Spleen (tissue), 13 donors: ENCODE measurements at places on chromosomes 4 and X. TPM values are rescaled to one million over a fixed set of nuclear protein-coding genes. Genes with fewer than 3 reads are reported as not detected.

Gene ETFDH
- total RNA-seq = 25.5 TPM

Gene HAND2
- total RNA-seq = 2.0 TPM

Gene LPAR4
- total RNA-seq = 0.28 TPM

Gene FAT4
- 11.2 TPM for total RNA-seq

Gene BMX
- 2.8 TPM for total RNA-seq

Gene SMIM10
- 12.0 TPM for total RNA-seq

Gene ETDB
- total RNA-seq = not detected

Gene HTRA3
- 1.4 TPM for total RNA-seq

Gene DSPP
- not detected for total RNA-seq

Gene PPM1K
- total RNA-seq = 43.2 TPM

Gene TCEANC
- 8.1 TPM for total RNA-seq

Gene RBMXL3
- not detected for total RNA-seq

DNA sequence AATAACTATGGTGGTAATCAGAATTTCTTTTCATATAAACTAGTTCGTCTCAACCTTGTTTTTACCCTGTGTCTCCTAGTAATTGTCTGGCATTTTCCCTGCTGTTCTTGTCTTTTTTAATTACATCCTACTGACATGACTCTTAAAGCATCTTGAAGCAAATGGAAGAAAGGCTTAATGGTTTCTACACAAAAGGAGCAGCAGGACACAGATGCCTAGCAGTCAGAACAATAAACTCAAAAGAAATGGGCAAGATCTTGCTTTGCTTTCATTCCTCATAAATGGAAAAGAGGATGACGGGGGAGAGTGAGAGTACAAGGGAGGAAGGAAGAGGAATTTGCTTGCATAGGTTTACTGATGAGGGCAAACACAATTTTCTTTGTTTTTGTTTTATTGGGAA is 293.2 kb upstream of the EMCN start:
- DNase-seq = no peak

DNA sequence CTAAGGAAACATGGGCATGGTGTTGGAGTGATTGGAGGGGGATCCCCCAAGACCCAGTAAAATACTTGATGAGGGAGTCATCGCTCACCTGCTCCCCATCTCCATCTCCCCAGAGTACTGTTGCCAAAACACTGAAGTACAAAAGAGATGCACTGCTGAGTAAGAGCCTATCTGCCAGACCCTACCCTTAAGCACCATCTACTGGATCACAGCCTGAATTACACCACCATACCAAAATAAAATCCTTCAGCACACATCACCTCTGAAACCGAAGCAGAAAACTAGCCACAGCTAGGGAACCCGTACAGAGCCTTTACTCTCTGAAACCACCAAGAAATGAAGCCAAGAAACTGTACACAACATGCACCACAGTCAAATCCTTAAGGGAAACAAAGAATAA is 466.3 kb upstream of the ACTRT1 start:
- no peak for DNase-seq

DNA sequence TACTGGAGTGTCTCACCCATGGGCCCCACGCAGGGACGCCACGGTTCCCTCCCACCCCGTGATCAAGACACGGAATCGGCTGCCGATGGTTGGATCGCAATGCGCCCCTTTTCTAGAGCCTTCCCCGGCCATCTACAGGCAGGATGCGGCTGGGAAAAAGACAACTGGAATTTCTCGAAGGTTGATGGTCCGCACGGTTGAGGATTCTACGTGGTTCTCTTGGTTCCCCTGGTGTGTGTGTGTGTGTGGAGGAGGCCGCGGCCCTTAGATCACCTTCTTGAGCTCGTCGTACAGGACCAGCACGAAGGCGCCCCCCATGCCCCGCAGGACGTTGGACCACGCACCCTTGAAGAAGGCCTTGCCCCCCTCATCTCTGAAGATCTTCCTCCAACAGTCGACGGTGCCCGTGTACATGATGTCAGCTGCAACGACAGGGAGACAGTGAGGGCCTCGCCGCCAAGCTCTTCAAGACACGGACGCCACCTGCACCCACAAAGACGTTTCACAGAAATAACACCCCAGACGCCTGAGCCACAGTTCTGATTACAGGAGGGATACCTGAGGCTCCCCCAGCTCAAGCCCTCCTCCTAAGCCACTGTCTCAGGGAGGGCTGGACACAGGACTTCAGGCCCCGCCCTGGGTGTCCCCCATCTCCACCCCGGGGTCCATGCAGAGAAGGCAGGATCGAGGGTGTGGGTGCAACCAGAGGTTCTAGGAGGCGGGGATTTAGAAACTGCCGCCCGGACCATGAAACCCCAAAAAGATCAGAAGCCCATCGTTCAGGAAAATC is 5.4 kb downstream of the SLC25A6 start:
- DNase-seq = peak; percentile 67

DNA sequence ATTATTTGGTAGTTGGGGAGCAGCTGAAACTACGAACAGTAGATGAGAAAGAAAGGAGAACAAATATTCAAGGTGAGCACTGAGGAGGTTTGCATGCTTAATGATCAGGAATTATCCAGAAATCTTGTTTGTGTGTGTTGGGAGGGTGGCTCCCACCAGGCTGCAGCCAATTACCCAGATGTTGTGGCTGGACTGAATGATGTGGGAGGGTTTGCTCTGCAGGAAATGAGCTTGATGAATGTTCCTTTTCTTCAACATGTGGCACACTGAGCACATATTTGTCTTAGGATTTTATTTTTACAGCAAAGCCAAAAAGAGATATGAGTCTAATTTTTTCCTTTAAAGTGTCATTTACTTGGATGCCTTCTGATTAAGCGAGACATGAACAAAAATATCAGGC is 48.3 kb upstream of the AMOT start:
- no peak for DNase-seq

- no peak for DNase-seq
Observed at GRCh38 chr4:6529021-6529420, 46.0 kb upstream of the MAN2B2 start.

GRCh38 chr4:11111876-11112275 is 316.8 kb downstream of the HS3ST1 start:
- no peak for DNase-seq

DNA sequence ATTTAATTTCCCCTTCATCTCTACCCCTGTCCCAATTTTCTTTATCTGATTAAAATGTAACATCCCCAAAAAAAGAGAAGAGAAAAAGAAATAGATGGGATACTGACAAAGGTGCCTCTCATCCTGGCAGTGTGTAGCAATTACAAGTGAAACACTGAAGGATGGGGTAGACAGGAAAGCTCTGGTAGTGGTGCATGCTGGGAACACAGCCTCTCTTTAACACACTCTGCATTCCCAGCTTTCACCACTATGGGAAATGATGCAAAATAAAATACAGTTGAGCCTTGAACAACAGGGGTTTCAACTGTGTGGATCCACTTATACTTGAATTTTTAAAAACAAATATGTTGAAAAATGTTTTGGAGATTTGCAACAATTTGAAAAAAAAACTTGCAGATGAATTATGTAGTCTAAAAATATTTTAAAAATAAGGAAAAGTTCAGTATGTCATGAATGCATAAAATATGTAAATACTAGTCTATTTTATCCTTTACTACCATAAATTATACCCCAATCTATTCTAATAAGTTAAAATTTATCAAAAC is 239.2 kb upstream of the DDX53 start:
- no peak for DNase-seq

GRCh38 chr4:101886826-101887225 is 96.3 kb downstream of the BANK1 start:
- DNase-seq = no peak

DNA sequence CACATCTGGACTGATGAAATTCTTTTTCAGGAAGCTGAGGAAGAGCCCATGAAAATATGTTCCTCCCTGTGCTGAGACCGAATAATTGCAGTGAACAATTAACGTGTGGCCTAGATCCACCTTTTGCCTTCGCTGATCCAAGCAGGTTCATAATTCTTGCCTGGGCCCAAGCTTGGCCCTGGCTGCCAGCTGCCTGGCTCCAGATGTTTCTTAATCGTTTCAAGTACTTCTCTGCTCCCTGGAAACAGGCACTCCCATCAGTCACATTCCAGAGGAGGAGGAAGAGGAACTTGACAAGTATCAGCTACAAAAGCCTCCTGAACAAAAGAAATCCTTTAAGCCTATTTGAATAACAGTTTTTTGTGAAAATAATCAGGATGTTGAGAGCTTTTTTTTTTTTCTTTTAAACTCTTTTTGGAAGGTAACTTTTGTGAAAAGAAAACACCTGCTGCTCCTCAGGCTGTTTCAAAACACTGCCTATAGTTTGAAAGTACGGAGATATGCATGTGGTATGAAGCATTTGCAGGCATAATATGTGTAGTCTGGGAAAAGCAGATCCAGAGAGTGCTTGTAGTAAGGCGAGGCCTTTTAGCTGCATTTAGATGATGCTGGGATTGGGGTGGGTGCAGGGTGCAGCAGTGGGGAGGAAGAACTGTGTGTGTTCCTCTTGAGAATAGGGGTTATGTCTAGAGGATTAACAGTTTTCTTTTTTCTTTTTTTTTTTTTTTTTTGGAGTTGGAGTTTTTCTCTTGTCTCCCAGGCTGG is 154.4 kb downstream of the PTTG2 start:
- no peak for DNase-seq

- no peak for DNase-seq
Observed at GRCh38 chr4:55795341-55795740, 24.2 kb upstream of the EXOC1L start.

- no peak for DNase-seq
Observed at GRCh38 chr4:137116144-137116543, 416.1 kb downstream of the PCDH18 start.
